Effector memory CD8-positive, alpha-beta T cell (primary cell): ENCODE measurements at places on chromosomes 5 and 9.

DNA sequence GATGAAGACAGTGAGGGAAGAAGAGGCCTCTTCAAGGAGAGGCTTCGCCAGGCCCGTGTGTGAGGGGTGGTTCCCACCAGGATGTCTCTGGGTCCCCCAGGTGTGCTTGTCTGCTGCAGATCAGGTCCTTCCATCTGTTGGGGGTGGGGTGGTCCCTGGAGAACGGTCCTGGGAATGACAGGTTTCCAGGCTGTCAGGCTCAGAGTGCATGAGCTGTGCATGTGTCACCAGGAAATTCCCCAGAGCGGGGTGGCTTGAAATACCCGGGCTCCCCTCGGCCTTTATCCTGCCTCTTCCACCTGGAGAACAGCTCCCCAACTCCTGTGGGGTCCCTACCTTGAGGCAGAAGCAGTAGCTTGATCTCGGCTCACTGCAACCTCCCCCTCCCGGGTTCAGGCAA is 118.8 kb downstream of the GAPVD1 start:
- no peak for DNase-seq
- H3K27me3 ChIP-seq = peaks cover 24% of the 10 kb centered on the region
- H3K4me1 ChIP-seq = no peaks in the 10 kb centered on the region
- no peaks in the 10 kb centered on the region for H3K36me3 ChIP-seq

DNA sequence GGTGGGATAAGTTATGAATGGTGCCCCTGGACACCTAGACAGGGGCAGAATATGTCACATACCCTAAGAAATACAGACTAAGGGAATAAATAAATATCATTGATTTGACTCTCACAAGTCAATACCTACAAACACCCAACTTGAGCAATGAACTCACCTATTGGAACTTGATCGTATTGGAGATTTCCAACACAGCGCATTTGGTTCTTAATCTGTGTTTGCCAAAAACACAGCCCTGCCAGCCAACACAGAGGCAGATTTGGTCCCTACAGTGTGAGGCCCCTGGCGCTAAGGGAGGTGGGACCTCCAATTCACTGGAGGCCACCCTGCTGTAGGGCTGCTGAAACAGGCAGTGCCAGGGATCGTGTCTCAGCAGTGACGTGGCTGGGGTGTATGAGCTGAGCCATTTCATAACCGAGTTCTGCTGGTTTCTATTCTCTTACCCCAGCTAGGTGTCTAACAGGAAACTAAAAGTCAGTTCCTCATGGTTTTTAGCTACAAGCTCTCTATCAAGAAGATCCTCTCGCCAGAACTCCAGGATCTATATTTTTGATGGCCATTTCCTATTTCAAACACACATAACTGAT is 84.5 kb downstream of the SLC1A1 start:
- H3K4me1 ChIP-seq = peaks cover 33% of the 10 kb centered on the region
- H3K27me3 ChIP-seq = peaks cover 9% of the 10 kb centered on the region
- no peaks in the 10 kb centered on the region for H3K36me3 ChIP-seq
- peak overlapping the region; percentile 2 for H3K4me3 ChIP-seq
- no peak overlapping the region for H3K27ac ChIP-seq
- DNase-seq = no peak

GRCh38 chr5:82277613-82277986 is 554 bp downstream of the RPS23 start:
- peak overlapping the region; percentile 99 for H3K4me3 ChIP-seq
- no peaks in the 10 kb centered on the region for H3K27me3 ChIP-seq
- H3K36me3 ChIP-seq = peaks cover 57% of the 10 kb centered on the region
- peaks cover 17% of the 10 kb centered on the region for H3K4me1 ChIP-seq
- no peak for DNase-seq

GRCh38 chr5:131495536-131496399 is 139.3 kb downstream of the RAPGEF6 start:
- peaks cover 6% of the 10 kb centered on the region for H3K4me1 ChIP-seq
- peaks cover 79% of the 10 kb centered on the region for H3K36me3 ChIP-seq
- no peaks in the 10 kb centered on the region for H3K27me3 ChIP-seq
- H3K4me3 ChIP-seq = no peak overlapping the region
- H3K27ac ChIP-seq = no peak overlapping the region

DNA sequence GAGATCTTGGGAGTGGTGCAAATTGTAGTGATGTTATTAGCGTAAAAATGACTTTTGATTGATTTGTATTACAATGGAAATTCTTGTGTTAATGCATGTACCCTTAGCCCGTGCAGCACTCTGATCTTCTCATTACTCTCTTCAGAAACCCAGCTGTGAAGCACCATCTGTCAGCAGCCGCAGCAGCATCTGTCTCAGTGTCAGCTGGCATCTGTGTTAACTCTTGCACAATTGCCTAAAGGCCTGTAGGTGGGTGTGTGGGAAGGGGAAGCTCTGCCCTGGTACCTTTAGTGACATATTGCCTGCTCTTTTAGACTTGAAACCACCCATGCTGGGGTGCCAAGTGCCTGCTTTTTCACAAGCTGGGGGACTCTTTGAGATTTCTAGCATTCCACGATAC is 101.3 kb downstream of the FBXL7 start:
- no peaks in the 10 kb centered on the region for H3K36me3 ChIP-seq
- H3K27me3 ChIP-seq = no peaks in the 10 kb centered on the region
- DNase-seq = no peak
- H3K4me3 ChIP-seq = no peak overlapping the region

DNA sequence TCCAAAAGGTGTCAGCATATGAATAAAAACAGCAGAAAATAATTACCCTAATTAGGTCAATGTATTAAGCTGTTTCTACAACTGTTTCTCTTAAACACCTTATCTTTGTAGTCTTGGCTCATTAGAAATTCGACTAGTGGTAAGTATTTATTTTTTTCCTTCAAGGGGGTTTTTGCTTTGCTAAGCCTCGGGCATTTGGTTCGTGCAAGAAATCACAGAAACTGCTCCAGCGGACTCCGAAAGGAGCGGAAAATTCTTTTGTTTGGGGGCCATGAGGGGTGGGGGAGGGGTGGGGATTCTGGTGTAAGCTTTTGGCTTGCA is 757 bp downstream of the ZBED3 start:
- H3K27me3 ChIP-seq = peaks cover 9% of the 10 kb centered on the region
- DNase-seq = no peak
- H3K36me3 ChIP-seq = no peaks in the 10 kb centered on the region
- H3K27ac ChIP-seq = peak overlapping the region; percentile 80

DNA sequence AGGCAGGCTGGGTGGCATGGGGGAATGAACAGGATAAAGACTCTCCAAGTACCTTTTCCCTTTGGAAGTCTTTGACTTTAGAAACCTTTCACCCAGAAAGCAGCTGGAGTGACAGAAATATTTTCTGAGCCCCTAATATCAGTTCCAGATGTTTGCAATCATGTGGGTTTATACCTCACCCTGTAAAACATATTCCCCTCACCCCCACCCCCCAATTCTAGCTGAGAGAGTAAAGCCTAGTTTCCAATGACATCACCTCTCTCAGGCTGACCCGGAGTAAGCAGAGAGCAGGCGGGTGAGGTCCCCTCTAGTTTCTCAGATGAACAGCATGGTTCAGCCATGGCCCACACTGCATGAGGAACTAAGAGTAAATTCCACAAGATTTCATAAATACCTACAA is 82.9 kb upstream of the TRIM32 start:
- no peaks in the 10 kb centered on the region for H3K36me3 ChIP-seq
- H3K4me3 ChIP-seq = no peak overlapping the region
- H3K27ac ChIP-seq = no peak overlapping the region
- no peaks in the 10 kb centered on the region for H3K27me3 ChIP-seq

DNA sequence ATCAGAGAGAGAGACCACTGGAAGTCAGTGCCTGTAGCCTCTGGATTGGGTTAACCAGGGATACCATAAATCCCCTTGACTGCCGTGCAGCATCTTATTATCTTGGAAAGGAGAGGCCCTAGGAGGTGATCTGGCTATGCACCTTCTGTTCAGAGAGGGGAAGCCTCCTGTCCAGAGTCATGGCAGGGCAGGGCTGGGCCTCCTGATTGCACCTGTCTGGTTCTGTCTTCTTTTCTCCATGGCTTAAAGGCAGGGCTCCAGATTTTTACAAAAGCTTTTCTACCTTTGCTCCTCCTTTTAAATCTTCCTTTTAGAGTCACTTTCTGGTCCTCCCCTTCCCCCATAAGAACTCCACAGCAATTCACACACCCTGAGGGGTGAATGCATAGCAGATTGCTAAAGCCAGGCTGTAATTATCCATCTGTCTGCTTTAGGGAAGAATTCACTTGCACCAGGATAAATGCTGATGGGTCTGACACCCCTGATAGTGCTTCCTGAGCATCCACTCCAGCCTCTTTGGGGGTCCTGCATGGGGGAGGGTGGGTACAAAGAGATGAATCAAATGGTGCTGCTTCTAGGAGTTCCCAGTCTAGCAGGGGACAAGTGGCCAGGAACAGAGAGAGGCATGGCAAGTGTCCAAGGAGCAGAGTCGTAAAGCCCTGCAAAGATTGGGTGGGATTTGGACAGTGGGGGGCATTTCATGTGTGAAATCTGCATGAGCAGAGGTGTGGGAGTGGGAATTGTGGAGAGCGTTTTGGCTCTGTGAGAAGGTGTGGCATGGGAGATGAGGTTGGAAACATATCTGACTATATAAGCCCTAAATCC is 141.3 kb upstream of the ALDH1B1 start:
- no peak overlapping the region for H3K4me3 ChIP-seq
- no peak for DNase-seq
- no peaks in the 10 kb centered on the region for H3K36me3 ChIP-seq
- peaks cover 8% of the 10 kb centered on the region for H3K27me3 ChIP-seq

DNA sequence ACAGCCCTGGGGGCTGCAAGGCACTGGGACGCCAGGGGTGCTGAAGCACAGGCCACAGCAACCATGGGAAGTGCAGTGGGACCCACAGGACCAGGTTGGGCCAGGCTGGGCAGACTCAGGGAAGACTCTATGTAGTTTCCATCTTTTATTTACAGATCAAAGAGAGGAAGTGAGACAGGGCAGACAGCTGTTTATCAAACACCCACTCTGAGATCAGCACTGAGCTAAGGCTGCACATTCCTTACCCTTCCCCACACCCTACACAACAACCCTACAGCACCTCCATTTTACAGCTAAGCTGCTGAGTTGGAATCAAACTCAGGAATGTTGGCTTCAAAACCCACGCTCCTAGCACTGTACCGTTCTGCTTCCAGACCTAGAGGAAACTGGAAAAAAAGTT is 19.8 kb downstream of the BARHL1 start:
- no peak overlapping the region for H3K27ac ChIP-seq
- H3K4me1 ChIP-seq = no peaks in the 10 kb centered on the region
- no peak for DNase-seq
- H3K27me3 ChIP-seq = no peaks in the 10 kb centered on the region
- H3K36me3 ChIP-seq = peaks cover 11% of the 10 kb centered on the region

- no peaks in the 10 kb centered on the region for H3K27me3 ChIP-seq
- peaks cover 25% of the 10 kb centered on the region for H3K4me1 ChIP-seq
- DNase-seq = no peak
- peak overlapping the region; percentile 6 for H3K27ac ChIP-seq
- H3K36me3 ChIP-seq = peaks cover 13% of the 10 kb centered on the region
- H3K4me3 ChIP-seq = peak overlapping the region; percentile 32
Observed at GRCh38 chr5:96687812-96688453, 25.8 kb downstream of the CAST start.

GRCh38 chr5:83488271-83488670 is 16.7 kb downstream of the VCAN start:
- no peaks in the 10 kb centered on the region for H3K27me3 ChIP-seq
- H3K36me3 ChIP-seq = no peaks in the 10 kb centered on the region
- no peak for DNase-seq
- no peaks in the 10 kb centered on the region for H3K4me1 ChIP-seq
- no peak overlapping the region for H3K27ac ChIP-seq

DNA sequence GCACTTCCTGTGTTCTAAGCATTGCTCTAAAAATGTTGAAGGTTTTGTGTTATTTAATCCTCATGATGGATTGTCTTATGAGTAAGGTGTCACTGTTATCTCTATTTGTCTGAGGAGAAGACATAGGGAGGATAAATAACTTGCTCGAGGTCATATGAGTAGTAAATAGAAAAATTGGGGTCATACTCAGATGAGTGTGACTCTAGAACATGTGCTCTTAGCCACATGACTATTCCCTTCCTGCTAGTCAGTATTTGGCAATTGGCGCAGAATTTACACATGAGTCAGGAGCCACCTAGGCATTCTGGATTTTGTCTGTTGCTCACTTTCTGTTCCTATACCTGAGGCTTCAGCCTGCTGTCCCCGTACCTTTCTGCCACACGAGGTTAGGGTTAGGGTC is 234.6 kb upstream of the CD180 start:
- H3K27me3 ChIP-seq = no peaks in the 10 kb centered on the region
- H3K4me3 ChIP-seq = no peak overlapping the region
- no peak for DNase-seq
- no peak overlapping the region for H3K27ac ChIP-seq

- no peak for DNase-seq
- peaks cover 3% of the 10 kb centered on the region for H3K36me3 ChIP-seq
- H3K27ac ChIP-seq = no peak overlapping the region
- H3K4me1 ChIP-seq = peaks cover 23% of the 10 kb centered on the region
Observed at GRCh38 chr9:130746434-130747212, 53.0 kb downstream of the EXOSC2 start.

DNA sequence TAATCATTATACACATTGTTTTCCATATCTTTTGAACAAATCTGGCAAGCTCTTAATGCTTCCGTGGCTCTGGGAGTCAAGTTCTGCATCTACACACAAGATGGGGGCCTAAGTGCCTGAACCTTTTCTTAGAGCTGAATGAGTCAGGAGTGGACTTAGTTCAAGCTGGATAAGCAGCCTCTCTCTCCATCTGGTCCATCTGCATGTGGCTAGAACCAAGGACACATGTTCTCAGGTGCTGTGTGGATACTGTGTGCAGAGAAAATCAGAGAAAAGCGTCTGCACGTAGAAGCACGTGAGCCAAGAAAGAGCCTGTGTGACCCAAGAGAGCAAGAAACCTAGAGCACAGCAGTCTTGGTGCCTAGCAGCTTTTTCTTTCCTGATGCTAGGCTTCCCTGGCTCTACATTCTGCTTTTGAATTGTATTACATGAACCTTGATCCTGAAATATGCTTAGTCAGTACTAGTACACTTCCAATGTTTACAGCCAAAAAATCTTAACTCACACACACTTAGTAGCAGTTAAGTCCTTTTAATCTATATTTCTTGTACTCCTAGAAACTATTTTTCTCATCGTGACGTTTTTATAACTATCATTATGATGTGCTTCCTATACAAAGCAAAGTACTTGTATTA is 1798.9 kb downstream of the MAT2B start:
- H3K36me3 ChIP-seq = no peaks in the 10 kb centered on the region
- no peak overlapping the region for H3K4me3 ChIP-seq
- no peaks in the 10 kb centered on the region for H3K4me1 ChIP-seq
- no peak overlapping the region for H3K27ac ChIP-seq

- no peaks in the 10 kb centered on the region for H3K4me1 ChIP-seq
- H3K27ac ChIP-seq = no peak overlapping the region
- no peak for DNase-seq
- no peaks in the 10 kb centered on the region for H3K36me3 ChIP-seq
Observed at GRCh38 chr5:36655161-36655560, 48.8 kb downstream of the SLC1A3 start.
